HS-27A (cell line): ENCODE measurements at places on chromosomes 12 and 14.

DNA sequence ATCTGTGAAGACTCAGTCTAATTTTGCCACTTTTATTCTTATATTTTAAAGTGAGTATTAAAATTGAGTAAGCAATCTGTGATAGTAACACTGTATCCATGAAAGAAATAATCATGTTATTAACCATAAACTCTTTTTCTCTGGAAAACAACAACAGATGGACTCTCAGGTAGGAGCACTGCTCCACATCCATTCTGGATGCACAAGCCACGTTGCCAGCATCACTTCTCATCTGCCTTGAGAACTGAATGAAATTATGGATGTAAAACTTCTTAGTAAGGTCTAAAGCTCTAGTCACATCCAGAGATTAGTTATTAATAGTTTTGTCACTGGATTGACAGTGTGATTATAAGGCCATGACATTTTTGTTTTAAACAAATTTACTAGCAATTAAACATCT is 489.1 kb upstream of the SYT1 start:
- no peak for DNase-seq

- DNase-seq: no peak
These were observed 443 bp downstream of the MAGOHB start for GRCh38 chr12:10612984-10613348.

DNA sequence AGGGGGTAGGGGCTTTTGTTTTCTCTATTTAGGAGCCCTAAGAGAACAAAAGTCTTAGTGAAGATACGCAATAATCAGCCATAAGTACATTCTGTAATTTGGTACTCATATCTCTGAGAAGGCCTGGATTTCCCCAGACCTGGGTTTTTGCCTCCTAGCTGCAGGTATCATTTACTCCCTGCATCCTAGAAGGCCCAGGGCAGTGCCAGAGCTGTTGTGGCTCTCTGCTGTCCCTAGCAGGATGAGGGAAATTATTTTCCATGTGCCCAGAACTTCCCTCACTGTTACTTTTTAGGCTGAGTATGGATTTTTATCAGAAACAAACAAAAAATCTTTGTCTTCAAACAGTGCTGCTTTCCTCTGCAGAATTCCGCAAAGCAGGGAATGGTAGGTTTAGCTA is 192.5 kb upstream of the SYT1 start:
- DNase-seq: no peak

- DNase-seq: no peak
These were observed 2.8 kb downstream of the KRT83 start for GRCh38 chr12:52318241-52318990.

DNA sequence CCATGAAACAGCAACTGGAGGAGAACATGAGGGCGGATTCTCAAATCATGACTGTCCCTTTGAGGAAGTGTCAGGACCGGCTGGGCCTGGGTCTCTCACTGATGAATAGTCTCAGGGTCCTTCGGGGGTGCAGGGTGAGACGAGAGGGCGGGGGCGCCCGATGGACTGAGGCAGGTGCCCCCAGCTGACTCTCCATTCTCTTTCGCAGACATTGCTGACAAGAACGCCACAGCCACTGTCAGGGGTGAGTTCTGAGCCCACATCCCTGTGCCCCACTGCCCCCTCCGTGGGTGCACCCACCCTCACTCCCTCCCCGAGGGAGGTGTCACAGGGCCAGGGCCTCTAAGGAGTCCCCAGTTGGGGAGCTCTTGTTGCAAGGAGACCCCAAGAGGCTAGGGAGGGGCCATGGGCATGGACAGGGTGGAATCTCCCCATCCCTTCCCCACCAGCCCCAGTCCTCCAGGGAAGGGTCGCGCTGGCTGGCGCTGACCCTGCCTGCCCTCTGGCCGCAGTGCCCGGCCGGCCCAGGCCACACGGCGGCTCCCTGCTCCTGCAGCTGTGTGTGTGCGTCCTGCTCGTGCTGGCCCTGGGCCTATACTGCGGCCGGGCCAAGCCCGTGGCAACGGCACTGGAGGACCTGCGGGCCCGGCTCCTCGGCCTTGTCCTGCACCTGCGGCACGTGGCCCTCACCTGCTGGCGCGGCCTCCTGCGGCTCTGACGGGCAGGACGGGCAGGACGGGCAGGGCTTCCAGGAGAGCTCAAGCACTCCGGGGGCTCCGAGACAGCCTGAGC is 8.7 kb downstream of the C14orf180 start:
- DNase-seq: no peak

DNA sequence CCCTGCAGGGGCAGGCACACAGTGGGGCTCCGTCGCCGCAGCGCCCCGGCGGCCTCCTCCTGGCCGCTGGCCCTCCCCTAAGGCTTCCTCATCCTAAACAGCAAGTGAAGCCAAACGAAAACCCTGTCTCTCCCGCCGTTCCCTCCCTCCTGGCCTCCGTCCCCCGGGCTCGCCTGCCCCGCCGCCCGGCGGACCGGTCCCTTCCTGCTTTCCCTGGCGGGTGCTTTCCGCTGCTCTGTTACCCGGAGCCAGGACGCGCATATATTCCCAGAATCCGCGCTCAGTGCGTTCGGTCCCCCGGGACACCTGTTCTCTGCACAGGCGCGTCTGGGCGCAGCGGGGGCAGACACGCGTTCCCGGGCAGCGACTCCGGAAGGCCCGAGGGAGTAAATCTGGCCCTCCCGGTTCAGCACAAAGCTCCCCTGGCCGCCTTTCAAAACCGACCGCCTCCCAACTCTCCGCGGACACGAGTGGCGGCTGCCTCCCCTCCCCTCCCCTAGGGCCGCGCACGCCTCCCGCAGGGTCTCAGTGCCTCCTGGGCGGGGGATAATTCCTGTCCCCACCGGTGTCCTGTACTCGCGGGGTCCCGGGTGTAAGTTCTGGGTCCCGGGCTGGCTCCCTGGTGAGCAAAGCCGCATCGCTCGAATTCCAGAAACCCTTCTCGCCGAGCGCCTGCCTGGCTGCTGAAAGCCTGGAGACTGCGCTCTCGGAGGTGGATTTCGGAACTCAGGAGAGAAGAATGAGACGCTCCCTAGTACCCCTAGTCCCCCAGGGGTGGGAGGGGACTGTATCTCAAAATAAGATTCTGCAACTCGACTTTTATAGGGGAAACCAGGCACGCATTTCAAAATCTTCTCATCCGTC is 21.4 kb upstream of the CEP170B start:
- no peak for DNase-seq

GRCh38 chr14:32259368-32260013 is 56.4 kb upstream of the RNU6-8 start:
- DNase-seq: no peak

DNA sequence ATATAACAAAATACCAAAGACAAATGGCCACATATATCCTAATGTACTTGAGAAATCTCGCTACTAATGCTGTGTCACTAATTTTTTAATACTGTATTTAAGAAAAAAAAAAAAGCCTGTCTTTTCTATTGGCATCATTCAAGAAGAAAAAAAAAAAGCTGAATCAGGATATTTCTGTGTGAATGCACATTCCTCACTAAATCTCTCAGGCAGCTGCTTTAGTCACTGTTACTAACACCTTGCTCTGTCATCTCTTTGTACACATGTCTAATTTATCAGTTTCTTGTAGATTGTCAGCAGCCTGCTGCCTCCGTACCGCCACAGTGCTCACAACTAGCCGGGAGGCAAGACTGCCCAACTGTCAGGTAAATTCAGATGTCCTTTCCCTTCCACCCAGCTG is 32.0 kb upstream of the FGD4 start:
- no peak for DNase-seq

- no peak for DNase-seq
These were observed 83.7 kb downstream of the NOC4L start for GRCh38 chr12:132227782-132228475.

DNA sequence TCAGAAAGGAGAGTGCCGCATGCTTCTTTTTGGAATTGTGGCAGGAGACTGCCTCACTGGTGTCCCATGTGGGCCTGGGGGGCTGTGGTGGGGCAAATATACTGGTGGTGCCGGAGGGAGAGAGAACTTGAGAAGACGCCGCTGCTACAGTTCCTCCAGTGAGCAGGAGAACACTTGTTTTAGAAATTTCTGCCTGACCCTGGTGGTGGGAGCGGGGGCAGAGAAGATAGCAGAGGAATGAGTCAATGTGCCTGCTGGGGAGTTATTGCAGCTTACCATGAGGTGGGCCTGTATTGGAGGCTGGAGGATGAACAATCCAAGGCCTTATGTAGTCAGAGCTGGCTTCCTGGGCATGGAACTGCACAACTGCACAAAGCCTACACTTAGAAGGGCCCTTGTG is 211.8 kb downstream of the SNAPC1 start:
- DNase-seq: no peak

GRCh38 chr12:42575717-42576116 is 13.8 kb downstream of the PRICKLE1 start:
- no peak for DNase-seq

- no peak for DNase-seq
These were observed 214.5 kb upstream of the ATP2B1 start for GRCh38 chr12:89923091-89923490.

DNA sequence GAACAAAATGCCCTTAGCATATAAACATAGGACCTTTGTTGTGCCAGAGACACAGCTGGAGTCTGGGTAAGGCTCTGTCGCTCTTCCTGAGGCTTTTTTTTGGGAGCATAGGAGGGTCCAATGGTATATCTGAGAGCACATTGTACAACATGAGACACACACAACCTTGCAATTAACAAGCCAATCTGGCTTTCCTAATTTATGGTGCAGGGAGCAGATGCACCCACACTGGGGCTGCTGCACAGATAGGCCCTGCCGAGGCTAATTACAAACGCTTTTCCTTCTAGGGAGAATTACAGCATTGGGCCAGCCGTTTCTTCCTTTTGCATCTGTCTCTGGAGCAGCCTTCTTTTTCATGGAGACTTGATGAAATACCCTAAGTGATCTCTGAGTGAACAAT is 75.0 kb upstream of the OVCH1 start:
- DNase-seq: no peak

- DNase-seq: no peak
These were observed 12.6 kb downstream of the RASSF8 start for GRCh38 chr12:25970916-25971653.

- DNase-seq: no peak
These were observed 198.2 kb upstream of the RGS6 start for GRCh38 chr14:71734076-71734475.

DNA sequence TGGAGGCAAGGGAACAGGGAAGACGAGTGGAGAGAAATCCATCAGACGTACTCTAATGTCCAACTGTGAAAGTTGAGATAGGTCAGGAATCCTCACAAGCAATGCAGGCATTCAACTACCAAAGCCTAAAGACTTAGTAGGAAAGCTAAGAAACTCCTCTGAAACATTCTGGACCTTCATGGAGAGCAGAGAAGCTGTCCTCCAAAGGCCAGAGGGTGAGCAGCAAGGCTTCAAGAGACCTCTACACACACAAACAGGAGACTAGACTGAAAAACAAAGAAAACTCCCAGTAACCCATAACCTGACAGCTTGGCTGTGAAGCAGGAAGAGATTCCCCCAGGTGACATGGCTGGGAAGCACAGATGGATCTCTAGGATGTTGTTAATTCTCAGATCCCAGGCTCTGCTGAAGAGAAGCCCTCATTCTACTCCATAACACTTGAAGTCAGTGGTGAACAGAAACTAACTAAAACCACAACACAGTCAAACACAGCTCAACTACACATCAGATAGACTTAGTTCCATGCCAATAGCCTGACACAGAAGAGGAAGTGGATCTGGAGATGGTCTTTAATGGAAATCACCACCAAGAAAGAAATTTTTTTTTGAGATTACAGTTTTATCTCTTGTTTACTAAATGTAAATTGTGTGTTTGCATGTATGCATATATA is 23.2 kb upstream of the LYZ start:
- no peak for DNase-seq

- no peak for DNase-seq
These were observed 625.5 kb downstream of the DIO2 start for GRCh38 chr14:79585845-79586244.

GRCh38 chr14:95828649-95829265 is 47.9 kb upstream of the TUNAR start:
- DNase-seq: no peak

DNA sequence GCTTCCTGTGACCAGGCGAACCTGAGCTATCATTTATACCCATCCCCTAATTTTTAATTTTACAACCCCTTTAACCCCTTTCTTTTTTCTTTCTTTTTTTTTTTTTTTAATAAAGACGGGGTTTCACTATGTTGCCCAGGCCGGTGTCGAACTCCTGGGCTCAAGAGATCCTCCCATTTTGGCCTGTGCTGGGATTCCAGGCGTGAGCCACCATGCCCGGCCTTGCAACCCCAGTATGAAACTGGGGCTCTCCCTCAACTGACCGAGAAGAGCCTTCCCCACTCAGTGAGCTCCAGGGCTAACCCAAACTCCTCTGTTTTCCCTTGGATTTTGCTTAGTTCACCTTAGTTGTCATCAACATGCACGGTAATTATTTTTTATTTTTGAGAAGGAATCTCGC is 992 bp downstream of the CPSF2 start:
- DNase-seq: no peak

GRCh38 chr12:111268738-111269572 is 99.9 kb downstream of the PHETA1 start:
- no peak for DNase-seq

- DNase-seq: no peak
These were observed 170.2 kb downstream of the ERC1 start for GRCh38 chr12:1161197-1161596.

- DNase-seq: no peak
These were observed 163.9 kb upstream of the TMTC2 start for GRCh38 chr12:82522762-82523161.

DNA sequence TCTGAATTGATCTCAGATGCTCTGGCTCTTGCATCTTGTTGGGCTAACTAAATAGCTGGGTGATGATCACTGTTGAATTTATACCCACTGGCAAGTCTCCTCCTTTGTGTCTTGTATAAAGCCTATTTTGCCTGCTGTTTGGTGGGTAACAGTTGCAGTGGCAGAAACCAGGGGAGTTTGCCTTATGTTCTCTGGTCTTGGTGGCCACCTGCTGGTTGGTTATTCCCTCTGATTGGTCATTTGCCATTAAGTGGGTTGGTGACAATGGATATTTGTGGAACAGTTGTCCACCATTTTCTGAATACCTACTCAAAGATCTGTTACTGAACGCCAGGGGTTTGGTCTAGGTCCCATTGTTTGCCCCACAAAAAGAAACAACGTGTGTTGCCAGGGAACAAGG is 52.1 kb downstream of the AVPR1A start:
- no peak for DNase-seq

GRCh38 chr12:130398100-130398848 is 60.6 kb downstream of the PIWIL1 start:
- no peak for DNase-seq

DNA sequence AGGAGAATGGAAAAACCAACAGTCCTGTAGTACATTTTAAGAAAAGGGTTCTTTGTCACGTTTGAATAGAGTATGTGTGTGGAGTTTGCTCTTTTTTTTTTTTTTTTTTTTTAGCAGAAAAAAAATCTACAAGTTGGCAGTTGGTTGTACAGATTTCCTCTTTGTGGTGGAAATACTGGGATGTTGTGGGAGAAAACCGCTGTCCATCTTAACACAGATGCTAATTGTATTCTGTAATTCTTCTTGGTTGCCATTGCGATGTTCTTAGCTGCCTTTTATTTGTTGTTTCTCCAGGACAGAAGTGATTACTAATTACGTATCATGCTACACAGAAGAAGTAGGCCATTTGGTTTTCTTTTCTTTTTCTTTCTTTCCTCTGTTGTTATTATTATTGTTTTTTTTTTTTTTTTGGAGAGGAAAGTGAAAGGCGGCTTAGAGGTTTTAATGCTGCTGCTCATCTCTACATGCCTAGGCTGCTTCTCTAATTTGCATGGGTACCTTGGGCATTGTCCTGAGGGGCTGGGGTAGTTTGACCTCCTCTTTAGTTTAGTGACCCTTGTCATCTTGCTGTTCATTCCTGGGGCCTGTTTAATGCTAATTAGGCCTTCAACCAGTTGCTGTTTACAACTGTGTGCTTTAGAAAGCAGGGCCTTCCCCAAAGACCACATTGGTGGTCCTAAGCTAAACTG is 94.7 kb downstream of the TMTC2 start:
- DNase-seq: no peak
